ENCODE measurements at places on chromosomes 3 and 15.

DNA sequence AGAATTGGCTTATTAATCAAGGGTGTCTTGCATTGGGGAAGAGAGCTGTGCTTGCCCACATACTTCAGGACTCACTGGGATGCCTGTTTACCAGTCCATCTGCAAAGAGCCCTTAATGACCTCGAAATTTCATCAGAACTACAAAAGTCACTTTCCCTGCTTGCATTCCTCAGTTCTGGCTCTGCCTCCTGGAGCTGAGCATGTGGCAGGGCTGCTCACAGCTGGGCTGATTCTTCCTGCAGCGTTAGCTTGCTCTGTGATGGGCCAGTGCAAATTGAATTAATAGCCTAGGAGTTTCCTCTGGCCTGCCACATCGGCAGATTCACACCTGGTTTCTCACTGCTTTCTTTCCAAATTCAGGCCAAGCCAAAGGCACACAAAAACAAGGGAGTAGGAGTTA is 108.9 kb downstream of the DUT start:
- no peak for DNase-seq

GRCh38 chr15:61511089-61511488 is 282.0 kb upstream of the RORA start:
- no peak for DNase-seq

DNA sequence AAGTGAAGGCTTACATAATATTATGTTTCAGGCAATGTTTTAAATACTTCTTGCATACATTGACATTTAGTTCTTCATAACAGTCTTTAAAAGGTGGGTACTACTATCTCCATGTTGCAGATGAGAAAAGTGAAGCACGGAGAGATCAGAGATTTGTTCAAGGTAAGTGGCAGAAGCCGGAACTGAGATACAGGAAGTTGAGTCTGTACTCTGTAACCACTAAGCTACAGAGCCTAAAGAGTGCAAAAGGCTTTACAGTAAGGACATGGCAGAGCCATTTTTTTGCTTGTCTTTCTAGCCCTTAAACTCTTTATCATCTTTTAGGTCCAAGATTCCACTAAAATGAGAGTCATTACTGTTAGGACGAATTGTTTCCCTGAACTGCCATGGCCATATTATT is 186.5 kb upstream of the PEX5L start:
- DNase-seq: no peak

DNA sequence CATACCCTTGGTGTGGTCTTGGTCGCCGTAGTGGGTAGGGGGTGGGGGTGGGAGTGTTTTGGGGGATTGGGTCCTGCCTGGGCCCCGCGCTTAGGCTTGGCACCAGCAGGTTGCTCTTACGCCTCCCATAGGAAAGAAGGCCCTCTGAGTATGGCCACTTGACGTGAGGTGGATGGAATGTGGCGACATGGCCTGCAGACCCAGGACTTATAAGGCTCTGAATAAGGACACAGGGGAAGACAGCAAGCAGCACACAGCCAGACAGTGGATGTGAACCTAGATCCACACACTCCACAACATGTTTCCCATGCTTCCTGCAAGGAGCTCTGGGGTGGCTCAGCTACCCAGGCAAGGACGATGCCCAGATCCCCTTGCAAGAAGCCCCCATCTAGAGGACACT is 12.4 kb downstream of the RBPMS2 start:
- no peak for DNase-seq

DNA sequence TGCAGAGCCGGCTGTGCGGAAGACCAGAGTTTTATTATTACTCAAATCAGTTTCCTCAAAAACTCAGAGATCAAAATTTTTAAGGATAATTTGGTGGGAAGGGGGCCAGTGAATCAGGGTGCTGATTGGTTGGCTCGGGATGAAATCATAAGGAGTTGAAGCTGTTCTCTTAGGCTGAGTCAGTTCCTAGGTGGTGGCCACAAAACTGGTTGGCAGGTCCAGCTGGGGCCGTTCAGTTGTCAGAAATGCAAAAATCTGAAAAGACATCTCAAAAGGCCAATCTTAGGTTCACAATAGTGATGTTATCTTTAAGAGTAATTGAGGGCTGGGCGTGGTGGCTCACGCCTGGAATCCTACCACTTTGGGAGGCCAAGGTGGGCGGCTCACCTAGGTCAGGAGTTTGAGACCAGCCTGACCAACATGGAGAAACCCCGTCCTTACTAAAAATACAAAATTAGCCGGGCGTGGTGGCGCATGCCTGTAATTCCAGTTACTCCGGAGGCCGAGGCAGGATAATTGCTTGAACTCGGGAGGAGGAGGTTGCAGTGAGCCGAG is 2.3 kb upstream of the ZNF589 start:
- no peak for DNase-seq

- no peak for DNase-seq
Measured at GRCh38 chr15:64695561-64695992, 79.8 kb downstream of the RBPMS2 start.

DNA sequence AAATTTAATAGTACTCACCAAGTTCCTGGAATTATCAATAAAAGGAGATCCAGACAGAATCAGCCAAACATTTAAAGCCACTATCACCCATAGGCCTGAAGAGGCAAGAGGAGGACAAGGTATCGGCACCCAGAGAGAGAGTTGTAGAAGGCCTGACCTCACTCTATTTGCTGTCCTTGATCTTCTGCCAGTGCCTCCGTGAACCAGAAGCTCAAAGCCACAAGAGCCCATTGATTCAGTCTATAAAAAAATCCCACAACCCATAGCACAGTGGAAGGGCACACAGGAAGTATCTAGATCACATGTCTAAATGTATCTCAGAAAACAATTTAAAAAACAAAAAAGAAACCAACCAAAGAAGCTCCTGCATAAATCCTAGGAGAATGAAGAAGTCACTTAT is 68.6 kb upstream of the FAM174B start:
- DNase-seq: no peak

GRCh38 chr15:85636351-85636750 is 158.4 kb downstream of the KLHL25 start:
- DNase-seq: no peak

- DNase-seq: no peak
Measured at GRCh38 chr3:175107231-175107630, 248.1 kb downstream of the NAALADL2 start.

GRCh38 chr3:186901135-186901734 is 29.1 kb upstream of the ST6GAL1 start:
- DNase-seq: no peak

DNA sequence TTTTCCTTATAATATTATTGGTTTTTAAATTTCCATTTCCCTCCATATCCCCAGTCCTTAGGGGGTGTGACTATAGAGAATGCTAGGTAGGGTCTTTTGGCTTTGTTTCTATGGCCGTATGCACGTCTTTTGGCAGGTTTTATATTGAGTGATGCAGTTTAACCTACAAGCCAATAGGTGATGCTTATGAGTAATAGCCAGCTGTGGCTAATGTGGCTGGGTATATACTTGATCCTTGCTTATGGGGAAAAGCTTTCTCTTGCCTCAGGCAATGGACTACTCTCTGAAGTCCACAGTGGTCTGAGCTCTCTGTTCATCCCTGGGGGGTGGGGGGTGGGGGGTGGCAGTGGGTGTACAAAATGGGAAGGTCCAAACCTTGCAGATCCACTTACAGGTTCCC is 223.9 kb downstream of the MFSD1 start:
- no peak for DNase-seq

DNA sequence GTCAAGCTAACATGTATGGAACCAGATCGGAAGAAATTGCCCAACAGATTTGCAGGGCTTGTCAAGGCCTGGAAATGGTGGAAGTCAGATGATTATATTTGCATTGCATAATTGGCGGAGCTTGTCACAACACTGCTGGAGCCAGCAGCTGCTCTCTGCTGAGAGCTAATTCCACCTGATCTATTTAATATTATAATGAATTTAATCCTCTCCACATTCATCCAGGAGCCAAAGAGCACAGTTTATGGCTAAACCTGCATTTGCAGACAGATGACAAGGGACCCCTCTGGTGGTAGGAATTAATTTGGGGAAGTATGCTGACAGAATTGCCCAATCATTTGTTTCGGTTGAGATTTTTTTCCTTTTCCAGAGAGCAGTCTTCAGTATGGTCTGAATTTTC is 730.2 kb downstream of the TUSC7 start:
- no peak for DNase-seq

GRCh38 chr3:66485291-66485968 is 15.4 kb downstream of the LRIG1 start:
- no peak for DNase-seq

DNA sequence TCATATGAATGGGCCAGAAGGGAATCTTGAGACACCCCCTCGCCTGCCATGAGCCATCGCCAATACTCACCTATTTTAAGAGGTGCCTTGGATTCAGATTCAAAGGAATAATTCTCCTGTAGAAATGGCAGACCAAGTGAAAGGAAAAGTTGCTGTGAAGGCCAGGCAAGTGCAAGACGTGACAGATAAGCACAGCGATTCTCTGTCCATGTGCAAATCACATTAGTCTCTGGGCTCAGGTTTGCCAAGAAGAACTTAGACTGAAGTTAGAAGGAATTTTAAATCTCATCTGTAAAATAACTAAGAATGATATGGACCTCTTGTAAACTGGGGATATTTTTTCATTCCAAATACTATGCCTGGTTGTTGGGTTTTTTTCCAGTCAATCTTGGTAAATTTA is 173.6 kb downstream of the UACA start:
- no peak for DNase-seq

GRCh38 chr3:18308096-18308650 is 117.0 kb downstream of the SATB1 start:
- no peak for DNase-seq

Measured in T-helper 1 cell (primary cell).